ENCODE measurements at places on chromosomes 5 and 9.

DNA sequence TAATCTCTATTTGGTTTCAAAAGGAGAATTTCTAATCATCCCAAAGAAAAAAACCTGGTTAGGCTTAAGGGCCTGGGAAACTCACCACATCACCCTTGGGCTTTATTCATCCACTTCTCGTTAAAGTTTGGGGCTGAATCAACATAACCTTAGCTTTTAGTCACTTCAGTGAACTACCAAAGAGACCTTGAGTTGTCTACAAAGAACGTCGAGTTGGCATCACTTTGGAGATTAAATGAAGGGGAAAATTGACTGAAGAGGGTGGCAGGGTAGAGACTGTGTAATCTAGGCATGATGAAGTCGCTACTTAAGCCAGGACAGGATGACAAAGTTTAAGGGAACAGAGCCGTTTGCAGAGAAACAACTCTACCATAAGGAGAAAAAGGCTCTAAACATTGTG lies 341.4 kb downstream of the RAB3C start:
- no peak for DNase-seq

- DNase-seq = no peak
Measured at GRCh38 chr9:123065196-123065595, 31.7 kb downstream of the GPR21 start.

DNA sequence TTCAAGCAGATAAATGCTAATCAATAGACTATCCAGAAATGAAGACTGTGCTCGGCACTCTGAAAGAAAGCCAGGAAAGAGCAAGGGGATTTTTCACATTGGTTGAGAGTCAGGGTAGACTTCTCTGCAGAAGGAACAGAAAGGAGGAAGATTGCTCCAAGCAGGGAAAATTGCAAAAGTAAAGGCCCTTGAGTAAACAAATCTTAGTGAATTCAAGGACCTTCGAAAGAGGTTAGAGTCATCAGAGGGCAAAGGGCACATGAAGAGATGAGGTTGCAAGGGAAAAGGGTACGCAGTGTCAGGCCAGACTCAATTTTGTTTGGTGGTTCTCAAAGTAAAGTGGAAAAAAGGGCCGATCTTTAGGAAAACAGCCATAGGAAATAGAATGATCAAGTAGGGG lies 157.6 kb upstream of the RAI14 start:
- DNase-seq = no peak

GRCh38 chr9:117625154-117625553 lies 79.0 kb upstream of the TLR4 start:
- no peak for DNase-seq

DNA sequence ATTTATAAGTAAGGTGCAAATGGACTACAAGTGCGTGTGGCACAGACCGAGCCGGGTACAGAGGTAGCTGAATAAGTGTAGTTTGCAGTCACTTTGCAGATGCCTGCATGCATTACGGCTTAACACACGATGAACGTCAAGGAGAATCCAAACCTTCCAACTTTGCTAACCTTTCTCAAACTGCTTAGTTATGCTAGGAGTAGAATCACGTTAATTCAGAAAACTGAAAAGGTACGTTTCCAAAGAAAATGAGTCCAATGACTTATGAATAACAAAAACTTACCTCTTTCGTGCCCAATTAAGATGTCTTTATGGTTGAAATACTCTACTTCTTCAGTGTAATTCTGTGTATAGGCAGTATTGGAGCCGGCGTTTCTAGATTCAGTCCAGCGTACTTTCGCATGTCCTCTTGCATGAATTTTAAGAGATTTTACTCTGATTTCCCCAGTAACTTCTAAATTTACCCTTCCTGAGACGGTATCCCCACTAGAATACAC lies 539 bp downstream of the ARRDC3 start:
- peak; percentile 28 for DNase-seq

GRCh38 chr5:38551030-38552017 lies 5.1 kb downstream of the LIFR start:
- DNase-seq = no peak

DNA sequence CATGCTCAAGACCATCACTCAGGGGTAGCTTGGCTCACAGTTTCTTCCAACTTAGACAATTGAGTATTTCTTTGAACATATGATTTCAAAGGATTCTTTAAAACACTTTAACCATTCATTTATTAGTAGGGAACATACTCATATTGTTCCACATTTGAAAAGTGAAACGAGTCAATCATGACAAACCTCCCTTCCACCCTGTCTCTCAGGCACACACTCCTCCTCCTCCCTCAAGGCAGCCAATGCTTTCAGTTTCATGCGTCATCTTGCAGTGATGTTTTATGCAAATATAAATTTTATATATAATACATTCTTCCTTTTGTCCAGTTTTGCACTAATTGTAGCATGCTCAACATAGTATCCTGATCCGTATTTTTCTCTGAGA lies 126.0 kb upstream of the BOD1 start:
- DNase-seq = no peak

- DNase-seq = no peak
Measured at GRCh38 chr9:91197232-91198181, 164.2 kb downstream of the AUH start.

- DNase-seq = no peak
Measured at GRCh38 chr9:127537792-127538191, 74.3 kb upstream of the STXBP1 start.

GRCh38 chr5:1999794-2000193 lies 117.1 kb upstream of the IRX4 start:
- no peak for DNase-seq

DNA sequence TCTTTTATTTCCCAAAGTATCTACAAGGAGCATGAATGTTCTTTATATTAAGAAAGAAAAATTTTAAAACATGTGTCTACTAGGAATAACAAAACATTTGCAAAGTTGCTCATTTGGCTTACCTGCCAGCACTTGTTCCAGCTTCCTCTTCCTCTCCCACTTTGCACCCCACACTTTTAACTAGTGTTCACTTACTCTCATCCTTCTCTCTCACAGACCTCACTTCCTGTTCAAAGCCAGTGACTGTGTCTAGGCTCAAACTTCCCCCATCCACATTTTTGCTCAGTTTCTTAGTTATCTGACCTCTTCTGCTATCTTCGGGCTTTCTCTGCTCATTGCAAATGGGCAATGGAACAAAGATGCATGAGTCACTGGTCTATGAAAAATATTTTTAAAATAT lies 512.2 kb upstream of the ZNF462 start:
- no peak for DNase-seq

GRCh38 chr5:103929338-103930013 lies 366.9 kb upstream of the NUDT12 start:
- DNase-seq = no peak

GRCh38 chr9:88322906-88323566 lies 65.2 kb upstream of the SPIN1 start:
- peak; percentile 7 for DNase-seq

- DNase-seq = no peak
Measured at GRCh38 chr5:112604732-112605630, 132.7 kb upstream of the APC start.

DNA sequence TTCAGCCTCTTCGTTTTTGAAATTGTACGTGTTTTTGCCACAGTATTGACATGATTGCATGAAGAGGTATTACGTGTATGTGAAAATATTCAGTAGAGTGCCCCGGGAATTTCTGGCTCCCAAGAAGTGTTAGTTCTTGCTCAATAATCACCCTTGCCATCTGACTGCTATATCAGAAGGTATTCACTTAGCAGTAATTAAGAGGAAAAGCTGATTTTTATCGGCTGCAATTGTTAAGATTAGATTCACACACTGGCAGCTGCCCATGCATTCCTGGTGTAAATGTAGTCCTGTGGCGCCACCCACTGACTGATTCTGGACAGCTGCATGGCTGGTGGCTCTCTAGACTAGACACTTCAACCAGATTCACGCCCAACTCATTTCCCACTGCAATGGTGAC lies 440.1 kb upstream of the ADAMTS16 start:
- no peak for DNase-seq

GRCh38 chr5:104998169-104998568 lies 1435.6 kb upstream of the NUDT12 start:
- no peak for DNase-seq

- DNase-seq = no peak
Measured at GRCh38 chr5:147760086-147760875, 22.2 kb downstream of the JAKMIP2 start.

DNA sequence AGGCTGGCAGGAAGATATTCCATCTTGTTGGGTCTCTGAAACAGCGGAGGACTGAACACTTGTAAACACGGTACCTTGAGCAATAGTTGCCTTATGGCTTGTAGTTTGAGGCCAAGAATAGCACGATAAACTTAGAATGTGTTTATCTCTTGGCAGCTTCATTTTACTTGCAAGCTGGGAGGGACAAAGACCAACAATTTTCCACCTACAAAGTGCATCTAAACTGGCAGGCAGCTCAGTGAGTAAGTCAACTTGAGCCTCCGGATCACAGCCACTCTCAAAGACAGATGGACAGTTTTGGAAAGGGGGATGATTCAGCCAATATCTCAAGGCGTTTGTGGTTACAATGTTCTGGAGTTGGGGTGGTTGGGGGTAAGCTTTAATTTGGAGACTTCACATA lies 652.6 kb downstream of the CETN3 start:
- DNase-seq = no peak

DNA sequence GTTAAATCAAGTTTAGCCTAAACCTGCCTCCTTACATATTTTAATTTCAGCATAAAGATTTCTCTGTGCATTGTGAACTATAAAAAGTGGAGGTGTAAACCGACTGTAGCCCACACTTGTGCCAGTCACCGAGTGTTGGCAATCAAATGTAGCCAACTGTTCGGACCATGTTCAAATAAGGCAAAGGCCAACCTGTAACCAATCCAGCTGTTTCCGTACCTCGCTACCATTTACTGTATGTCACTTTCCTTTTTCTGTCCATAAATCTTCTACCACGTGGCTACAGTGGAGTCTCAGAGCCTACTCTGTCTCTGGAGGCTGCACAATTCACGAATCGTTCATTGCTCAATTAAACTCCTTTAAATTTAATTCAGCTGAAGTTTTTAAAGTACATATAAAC lies 156.0 kb downstream of the SLC25A46 start:
- DNase-seq = no peak

GRCh38 chr5:131068893-131069643 lies 96.0 kb downstream of the HINT1 start:
- DNase-seq = peak; percentile 15

GRCh38 chr5:132063090-132063911 lies 2.8 kb downstream of the IL3 start:
- peak; percentile 70 for DNase-seq

GRCh38 chr9:104258296-104259011 lies 164.3 kb downstream of the SMC2 start:
- DNase-seq = no peak

- DNase-seq = no peak
Measured at GRCh38 chr5:92749943-92750342, 831.1 kb downstream of the NR2F1-AS1 start.

- DNase-seq = no peak
Measured at GRCh38 chr5:60529001-60529400, 171.0 kb downstream of the DEPDC1B start.

GRCh38 chr5:179139936-179140235 lies 79.7 kb downstream of the ZNF354C start:
- DNase-seq = no peak

DNA sequence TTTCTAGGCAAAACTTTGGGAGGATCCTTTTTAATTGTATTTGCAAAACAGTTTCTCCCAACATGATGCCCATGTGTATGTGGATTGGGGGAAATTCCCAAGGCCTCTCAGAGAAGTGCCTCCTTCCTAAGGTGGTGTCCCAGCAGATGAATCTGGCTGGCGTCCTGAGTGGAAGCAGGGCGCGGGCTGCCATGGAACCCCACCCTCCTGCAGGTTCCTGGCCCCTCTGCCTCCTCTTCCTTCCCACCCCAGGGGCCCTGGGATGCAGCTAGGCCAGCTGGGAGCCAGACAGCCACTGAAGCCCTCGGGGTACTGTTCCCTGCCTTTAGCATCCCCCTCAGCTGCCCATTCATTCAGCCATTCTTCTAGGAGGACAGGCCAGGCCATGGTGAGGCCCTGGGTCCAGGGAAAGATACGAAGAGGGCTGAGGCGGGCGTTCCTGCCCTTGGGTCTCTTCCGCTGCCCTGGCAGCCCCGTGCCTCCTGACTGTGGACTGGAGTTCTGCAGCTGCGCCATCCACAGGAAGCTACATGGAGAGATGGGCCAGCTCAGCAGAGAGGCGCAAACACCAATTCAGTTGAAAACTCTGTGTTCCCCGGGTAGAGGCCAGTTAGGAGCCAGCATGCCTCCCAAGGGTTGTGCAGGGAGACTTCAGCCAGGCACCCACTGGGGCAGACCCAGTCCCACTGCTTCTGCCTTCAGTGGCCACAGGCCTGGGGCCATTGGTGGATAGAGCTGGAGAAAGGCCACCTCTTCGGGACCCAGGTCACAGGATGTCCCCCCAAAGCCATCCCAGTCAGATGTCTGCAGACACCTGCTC lies 36.5 kb downstream of the ADAMTS2 start:
- DNase-seq = no peak

DNA sequence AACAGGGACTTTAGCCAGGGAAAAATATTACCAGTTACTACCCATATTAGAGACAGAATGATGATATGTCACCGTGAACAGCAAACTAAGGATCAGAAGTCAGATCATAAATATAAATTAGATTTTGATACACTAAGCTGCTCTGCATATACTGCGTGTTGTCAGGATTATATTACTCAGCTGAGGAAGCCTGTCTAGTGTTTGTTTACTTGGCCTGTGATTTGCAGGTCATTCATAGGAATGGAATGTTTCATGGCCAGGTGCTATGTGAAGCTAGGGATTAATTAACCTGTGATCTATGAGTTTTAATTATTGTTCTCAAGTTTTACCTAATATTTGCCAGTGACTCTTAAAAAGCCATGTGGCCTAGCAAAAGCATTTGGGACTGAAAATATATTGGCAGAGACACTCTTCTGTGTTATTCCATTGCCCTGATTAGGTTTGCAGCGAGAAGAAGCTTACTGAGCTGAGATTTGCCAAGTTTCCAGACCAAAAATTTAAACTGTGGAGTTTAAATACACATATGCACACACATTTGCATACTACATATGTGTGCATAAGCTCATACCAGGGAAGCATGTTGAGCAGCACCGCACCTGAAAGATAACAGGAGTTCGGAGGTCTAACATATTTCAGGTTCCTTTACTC lies 496.3 kb upstream of the GRIA1 start:
- no peak for DNase-seq

GRCh38 chr5:90263102-90263820 lies 146.3 kb downstream of the CETN3 start:
- DNase-seq = no peak

DNA sequence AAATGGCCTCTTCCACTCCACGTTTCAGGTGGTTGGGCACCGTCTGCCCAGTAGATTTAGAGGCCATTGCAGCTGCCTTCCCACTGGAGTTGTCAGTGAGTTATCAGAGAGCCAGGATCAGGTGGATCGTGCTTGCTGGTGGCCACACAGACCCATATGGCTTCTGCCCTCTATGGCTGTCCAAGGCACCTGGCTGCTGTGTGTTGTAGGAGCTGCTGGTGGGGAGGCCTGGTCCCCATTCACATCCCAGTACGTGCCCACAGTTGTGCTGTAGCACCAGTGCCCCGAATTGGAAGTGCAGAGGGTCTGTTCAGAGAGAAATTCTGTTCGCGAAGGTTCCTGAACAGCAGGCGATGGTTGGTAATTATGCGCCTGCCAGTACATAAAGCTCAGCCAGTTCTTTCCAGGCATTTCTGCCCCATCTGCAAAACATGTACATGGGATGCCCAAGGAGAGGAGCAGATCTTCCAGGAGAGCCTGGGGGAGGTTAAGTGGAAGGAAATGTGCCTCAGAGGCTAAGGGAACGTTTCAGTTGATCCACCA lies 41.1 kb downstream of the UBE2QL1 start:
- no peak for DNase-seq

- DNase-seq = no peak
Measured at GRCh38 chr5:174459832-174460448, 264.4 kb upstream of the MSX2 start.
